ENCODE measurements at places on chromosomes 1 and 21. TPM values are rescaled to one million over a fixed set of nuclear protein-coding genes. Genes with fewer than 3 reads are reported as not detected.

- DNase-seq, result no peak
Measured at GRCh38 chr1:25504706-25505595, 38.5 kb upstream of the LDLRAP1 start.

RGSL1 gene
- not detected for total RNA-seq

DNA sequence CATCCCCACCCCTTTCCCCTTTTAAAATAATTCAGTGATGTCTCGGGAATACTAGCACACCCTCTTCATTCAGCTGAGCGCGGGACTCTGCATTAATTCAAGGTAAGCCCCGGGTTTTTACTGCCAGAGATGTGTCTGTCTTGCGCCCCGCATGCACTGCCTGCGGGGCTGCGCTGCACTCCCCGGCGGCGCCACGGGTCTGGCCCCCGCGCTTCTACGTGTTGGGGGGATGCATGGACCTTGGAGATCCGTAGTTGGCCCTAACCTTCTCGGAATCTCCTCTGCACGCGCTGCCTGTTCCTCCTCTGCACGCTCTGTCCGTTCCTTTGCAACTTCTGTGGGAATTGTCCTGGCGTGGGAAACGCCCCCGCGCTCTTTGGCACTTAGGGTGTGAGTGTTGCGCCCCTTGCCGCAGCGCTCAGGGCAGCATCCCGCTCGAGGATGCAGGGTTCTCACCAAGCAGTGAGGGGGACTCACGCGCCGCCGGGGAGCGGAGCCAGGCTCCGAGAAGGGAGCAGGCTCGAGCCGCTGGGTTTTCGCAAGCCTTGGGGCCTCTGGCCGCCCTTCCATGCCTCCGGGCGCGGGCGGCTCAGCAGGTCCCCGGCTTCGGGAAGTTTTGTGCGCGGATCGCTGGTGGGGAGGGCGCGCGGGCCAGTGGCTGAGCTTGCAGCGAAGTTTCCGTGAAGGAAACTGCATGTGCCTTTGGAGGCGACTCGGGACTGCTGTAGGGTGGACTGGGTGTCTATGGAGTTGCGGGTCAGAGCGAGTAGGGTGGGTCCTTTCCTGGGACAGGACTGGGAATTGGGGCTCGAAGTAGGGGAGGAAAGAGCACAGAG is 165.1 kb upstream of the CACNA1E start:
- DNase-seq, result no peak

- DNase-seq, result no peak
Measured at GRCh38 chr1:68074472-68074871, 24.0 kb upstream of the DIRAS3 start.

GRCh38 chr1:27536767-27537166 is 46.8 kb upstream of the WASF2 start:
- DNase-seq, result no peak

DNA sequence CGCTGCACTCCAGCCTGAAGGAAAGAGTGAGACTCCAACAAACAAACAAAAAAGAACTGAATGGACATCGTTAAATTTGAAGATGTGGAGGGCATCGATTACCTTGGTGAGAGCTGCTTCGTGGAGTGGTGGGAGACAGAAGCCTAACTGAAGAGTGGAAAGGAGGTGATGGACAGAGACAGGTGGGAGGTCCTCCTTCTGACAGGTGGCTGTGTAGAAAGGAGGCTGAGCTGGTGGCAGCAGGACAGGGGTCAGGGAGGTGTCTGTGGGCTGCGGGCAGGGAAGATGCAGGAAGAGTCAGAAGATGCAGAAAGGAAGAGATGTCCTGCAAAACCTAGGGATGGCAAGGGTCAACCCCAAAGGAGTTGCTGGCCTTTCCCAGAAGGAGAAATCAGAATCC is 30.5 kb downstream of the C1orf216 start:
- no peak for DNase-seq
